HCT116 (cell line): ENCODE measurements at places on chromosomes 13 and 19. TPM values are rescaled to one million over a fixed set of nuclear protein-coding genes. Genes with fewer than 3 reads are reported as not detected.

DNA sequence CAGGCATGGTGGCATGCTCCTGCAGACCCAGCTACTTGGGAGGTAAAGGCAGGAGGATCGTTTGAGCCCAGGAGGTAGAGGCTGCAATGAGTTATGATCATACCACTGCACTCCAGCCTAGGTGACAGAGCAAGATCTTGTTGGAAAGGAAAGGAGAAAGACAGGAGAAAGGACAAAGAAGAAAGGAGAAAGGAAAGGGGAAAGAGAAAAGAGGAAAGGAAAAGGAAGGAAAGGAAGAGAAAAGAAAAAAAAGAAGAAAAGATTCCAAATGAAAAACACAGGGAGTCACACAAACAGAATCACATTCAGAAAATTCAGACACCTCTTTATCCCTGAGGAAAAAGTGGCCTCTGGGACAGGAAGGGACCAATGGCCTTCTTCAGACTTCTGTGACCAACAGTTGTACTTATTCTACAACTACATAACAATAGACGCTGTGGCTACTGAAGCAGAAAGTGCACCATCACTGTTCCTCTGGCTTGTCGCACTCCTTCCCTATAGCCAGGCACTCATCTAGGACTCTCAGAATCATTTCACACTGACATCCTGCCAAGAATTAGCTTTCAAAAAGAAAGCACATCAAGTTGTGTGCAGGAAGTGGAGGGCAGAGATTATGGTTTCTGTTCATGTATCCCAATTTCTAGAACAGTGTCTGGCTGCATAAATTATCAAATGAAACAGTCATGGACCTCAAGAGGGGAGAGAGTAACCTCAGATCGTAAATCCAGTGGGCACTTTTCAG, 5.9 kb downstream of the MTMR6 start:
- no peak overlapping the region for H3K4me3 ChIP-seq
- H3K36me3 ChIP-seq: no peaks in the 10 kb centered on the region
- no peak overlapping the region for H3K27ac ChIP-seq
- DNase-seq: no peak
- peaks cover 7% of the 10 kb centered on the region for H3K4me1 ChIP-seq
- no peaks in the 10 kb centered on the region for H3K27me3 ChIP-seq

- no peak overlapping the region for H3K27ac ChIP-seq
- no peaks in the 10 kb centered on the region for H3K27me3 ChIP-seq
- H3K36me3 ChIP-seq: no peaks in the 10 kb centered on the region; the same call in none of the 2 replicates
- no peak overlapping the region for H3K4me3 ChIP-seq
These were observed 1.4 kb upstream of the ICAM4 start for GRCh38 chr19:10285393-10285792.

DNA sequence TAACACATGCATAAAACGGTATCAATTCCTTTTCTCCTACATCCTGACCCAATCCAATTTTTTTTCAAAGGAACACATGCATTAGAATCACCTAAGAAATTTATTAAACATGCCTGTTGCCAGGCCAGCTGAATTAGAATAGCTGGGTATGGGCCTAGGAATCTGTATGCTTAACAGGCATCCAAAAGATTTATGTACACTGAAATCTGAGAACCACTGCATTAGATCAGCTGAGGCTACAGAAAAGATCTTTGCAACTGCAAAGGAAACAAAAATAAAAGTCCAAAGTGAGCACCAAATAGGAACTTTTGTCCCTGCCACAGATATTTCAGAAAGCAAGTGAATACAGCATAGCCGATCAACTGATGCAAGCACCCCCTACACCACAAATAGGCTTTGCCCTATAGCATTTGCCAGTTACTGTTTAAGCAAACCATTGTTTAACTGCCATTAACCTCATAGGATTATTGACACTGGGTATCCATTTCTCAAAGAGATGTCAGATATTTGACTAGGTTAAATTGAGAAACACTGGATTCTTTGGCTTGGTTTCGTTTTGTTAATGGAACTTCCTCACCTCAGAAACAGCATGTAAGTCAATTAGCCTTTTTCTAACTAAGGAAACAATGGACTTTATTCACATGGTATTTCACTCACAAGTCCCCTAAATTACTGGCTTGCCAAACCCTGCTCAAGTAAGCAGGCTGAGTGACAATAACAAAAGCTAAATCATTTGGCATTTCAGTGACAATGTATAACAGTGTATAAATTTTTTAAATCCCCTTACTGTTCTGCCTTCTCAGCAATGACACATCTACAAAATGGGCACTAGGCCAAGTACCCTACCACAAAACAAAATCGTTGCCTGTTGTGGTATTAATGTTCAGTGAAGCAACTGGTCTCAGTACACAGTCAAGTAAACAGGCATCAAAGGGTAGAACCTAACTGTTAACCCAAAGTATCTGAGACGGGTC, 67.8 kb downstream of the SUCLA2 start:
- no peaks in the 10 kb centered on the region for H3K27me3 ChIP-seq
- H3K4me1 ChIP-seq: no peaks in the 10 kb centered on the region

GRCh38 chr19:55440411-55441105, 2.5 kb downstream of the SHISA7 start:
- no peaks in the 10 kb centered on the region for H3K4me1 ChIP-seq
- H3K27me3 ChIP-seq: peaks cover 19% of the 10 kb centered on the region; the same call in 1 of the 2 replicates
- H3K36me3 ChIP-seq: no peaks in the 10 kb centered on the region

DNA sequence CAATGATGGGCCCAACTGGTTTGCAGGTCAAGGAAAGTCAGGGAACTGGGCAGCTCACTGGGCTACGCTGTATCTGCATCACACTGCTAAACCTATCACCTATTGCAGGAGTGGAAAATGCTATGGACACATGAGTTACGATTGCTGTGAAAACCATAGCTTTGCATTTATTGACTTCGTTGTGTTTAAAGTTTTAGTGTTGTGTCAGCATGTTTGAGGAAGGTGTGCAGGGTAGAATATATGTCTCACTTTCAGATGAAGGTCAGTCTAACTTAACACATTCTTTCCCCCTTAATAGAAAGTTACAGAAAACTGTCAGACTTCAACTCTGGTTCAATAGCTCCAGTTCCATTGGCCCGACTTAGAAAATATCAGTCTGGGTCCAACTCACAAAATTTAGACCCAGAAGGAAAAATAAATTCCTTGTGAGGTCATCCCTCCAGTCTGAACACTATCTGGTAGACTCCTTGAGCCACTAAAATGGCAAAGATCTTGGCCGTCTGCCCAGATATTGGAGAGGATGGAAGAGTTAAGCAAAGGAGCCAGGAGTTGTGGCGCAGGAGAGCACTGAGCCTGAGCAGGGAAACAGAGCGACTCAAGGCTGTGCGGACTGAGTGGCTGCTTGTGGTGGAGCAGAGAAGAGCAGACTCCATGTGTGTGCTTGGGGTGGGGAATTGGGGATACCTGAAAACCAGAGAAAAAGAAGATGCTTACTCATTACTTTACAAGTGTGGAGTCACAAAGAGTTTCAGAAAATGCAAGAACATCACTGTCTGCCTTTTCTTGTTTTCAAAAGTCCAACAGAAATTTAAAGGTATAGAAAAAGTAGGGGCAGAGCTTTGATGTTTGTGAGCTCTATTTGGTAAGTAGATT, 518.5 kb downstream of the FGF9 start:
- H3K36me3 ChIP-seq: no peaks in the 10 kb centered on the region
- H3K27ac ChIP-seq: no peak overlapping the region
- no peak for DNase-seq
- no peaks in the 10 kb centered on the region for H3K27me3 ChIP-seq

DNA sequence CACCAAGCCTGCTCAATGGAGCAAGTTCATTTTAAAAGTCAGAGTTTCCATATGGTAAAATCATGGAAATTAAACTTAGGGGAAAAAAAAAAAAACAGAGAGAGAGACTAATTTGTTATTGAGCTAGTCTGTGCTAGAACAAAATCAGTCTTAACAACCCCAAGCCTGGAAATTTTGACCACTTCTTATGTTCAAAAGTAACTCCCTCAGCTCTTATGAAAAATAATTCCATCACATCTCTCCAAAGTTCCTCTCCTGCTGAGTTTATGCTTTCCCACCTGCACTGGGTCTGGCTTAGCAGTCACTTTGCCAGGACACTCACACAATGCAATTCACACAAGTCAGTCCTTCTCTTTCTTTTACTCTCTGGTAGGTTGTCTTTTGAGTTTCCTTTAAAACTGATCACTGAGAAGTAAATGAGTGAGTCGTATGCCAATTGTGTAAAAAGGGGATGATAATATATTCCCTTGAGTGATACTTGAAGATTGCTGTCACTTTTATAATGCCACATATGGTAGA, 92.6 kb downstream of the ENOX1 start:
- no peak for DNase-seq
- no peak overlapping the region for H3K27ac ChIP-seq

- no peak overlapping the region for H3K27ac ChIP-seq
- no peak overlapping the region for H3K4me3 ChIP-seq
- DNase-seq: no peak
- H3K36me3 ChIP-seq: peaks cover 5% of the 10 kb centered on the region
- no peaks in the 10 kb centered on the region for H3K4me1 ChIP-seq
These were observed 55.1 kb upstream of the C1QTNF9 start for GRCh38 chr13:24254146-24254841.

DNA sequence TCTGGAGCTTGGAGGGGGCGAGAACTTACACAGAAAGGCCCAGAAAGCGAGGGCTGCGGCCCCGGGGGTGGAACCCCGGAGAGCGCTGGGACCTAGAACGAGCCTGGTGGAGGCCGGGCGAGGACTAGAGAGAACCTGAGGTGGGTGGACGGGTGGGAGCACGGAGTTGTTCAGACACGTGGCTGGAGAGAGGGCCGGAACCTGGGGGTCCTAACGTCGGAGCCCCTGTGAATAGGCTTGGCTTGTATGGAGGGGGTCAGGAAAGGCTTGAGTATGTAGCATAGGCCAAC, 383 bp downstream of the ZNF581 start:
- peaks cover 16% of the 10 kb centered on the region; the same call in 1 of the 2 replicates for H3K4me1 ChIP-seq
- peaks cover 10% of the 10 kb centered on the region; the same call in 1 of the 2 replicates for H3K36me3 ChIP-seq
- no peaks in the 10 kb centered on the region for H3K27me3 ChIP-seq
- H3K27ac ChIP-seq: peak overlapping the region; percentile 96

- no peaks in the 10 kb centered on the region for H3K36me3 ChIP-seq
- no peaks in the 10 kb centered on the region for H3K27me3 ChIP-seq
- no peak overlapping the region for H3K4me3 ChIP-seq
- no peaks in the 10 kb centered on the region for H3K4me1 ChIP-seq
These were observed 617.2 kb downstream of the DCT start for GRCh38 chr13:93862259-93862658.

GRCh38 chr13:110561344-110562035, at the start of gene RAB20:
RAB20 (minus strand) TSS chr13:110561722; CDS start chr13:110561519, 203 bp downstream.
- peak; percentile 38 for DNase-seq
- no peaks in the 10 kb centered on the region; the same call in 1 of the 2 replicates for H3K36me3 ChIP-seq
- peaks cover 28% of the 10 kb centered on the region for H3K4me1 ChIP-seq
- peak within 1 kb of the TSS; percentile 87 for H3K27ac ChIP-seq
- no peaks in the 10 kb centered on the region for H3K27me3 ChIP-seq
- peak within 1 kb of the TSS; percentile 67 for H3K4me3 ChIP-seq

DNA sequence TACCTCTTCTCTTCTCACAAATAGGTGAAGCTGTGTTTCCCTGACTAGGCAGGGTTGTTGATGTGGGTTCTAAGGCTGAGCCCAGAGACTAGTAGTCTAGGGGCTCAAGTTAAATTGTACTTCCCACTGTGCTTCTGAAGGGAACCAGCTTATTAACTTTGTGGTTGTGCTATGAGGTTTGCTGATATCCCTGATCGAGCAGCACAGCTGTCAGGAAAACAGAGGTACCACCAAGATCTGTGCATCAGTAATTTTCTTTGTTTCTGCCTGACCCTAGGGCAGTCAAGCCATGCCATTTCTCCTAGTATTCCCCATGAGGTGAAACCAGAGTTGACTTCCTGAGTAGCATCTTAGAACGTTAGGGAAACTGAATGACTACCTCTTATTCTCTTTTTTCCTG, 853.8 kb upstream of the MIR17HG start:
- no peak overlapping the region for H3K4me3 ChIP-seq
- H3K27ac ChIP-seq: no peak overlapping the region
- H3K4me1 ChIP-seq: no peaks in the 10 kb centered on the region

DNA sequence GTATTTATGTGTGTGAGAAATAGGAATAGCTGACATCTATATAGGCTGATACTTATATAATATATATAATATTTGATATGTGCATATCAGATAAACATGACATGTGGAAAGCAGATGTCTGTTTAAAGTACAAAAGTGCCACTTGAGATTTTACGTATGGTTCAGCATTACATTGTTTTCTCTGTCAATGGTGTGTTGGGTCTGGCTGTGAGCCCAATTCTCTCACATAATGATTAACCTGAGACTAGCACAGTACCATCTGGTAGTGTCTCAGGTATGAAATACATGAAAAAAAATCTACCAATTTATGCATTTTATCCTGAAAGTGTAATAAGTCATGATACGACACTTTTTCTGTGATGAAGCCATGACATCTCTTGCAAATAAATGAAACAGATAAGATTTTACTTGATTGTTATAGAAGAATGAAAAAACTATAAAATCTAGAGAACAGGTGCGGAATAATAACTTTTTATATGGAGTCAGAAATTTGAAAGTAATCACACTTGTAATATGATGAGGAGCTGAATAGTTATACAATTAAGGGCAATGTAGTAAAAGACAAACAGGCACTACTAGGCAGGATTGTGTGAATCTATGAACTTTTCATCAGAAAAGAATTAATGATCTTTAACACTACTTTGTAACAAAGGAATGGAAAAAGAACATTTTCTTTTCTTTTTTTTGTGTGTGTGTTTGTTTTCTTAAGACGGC, 1405.0 kb downstream of the OLFM4 start:
- no peak for DNase-seq
- H3K4me1 ChIP-seq: no peaks in the 10 kb centered on the region
- no peaks in the 10 kb centered on the region for H3K36me3 ChIP-seq
- no peak overlapping the region for H3K27ac ChIP-seq
- no peak overlapping the region for H3K4me3 ChIP-seq
- H3K27me3 ChIP-seq: no peaks in the 10 kb centered on the region

- no peaks in the 10 kb centered on the region for H3K36me3 ChIP-seq
- peak within 1 kb of the TSS; percentile 79; the same call in 1 of the 2 replicates for H3K27ac ChIP-seq
- no peaks in the 10 kb centered on the region for H3K27me3 ChIP-seq
- no peak for DNase-seq
- H3K4me1 ChIP-seq: peaks cover 39% of the 10 kb centered on the region
- no peak within 1 kb of the TSS for H3K4me3 ChIP-seq
These were observed at the start of gene ITGBL1 for GRCh38 chr13:101452519-101453485. ITGBL1 (plus strand) TSS chr13:101452675; CDS start chr13:101452834, 159 bp downstream.

DNA sequence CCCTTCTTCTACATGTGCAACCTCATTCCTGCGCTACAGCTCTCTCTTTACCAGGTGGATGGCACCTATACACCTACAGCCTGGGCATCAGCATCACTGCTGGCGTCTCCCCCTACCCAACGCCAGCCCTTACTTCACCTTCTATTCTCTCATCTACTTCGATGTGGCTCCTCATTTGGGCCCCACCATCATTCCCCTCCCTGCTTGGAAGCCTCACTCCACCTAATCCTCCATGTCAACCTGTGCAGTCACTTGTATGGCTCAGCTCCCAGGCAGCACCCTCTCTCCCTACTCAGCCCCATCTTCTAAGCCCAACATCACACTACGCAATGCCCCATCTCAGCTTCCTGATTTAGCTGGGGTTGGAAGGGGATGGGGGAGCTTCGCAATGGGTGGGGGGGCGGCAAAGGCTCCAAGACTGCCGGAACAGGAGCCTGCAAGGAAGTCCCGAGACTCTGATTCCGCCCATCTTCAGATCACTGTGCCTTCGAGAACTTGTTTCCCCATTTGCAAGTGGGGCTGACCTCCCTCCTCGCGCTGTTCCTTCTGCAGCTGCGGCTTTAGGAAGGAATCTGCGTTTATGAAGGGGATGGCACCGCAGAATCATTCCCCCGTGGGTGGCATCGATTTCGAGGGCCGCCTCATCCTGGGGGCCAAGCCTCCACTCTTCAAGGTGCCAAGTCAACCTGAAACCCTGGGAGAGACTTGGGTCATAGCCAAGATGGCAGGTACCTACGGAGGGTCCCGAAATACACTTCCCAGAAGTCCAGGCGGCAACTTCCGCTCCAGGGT, 913 bp downstream of the MZF1 start:
- peaks cover 14% of the 10 kb centered on the region; the same call in 1 of the 2 replicates for H3K36me3 ChIP-seq
- no peaks in the 10 kb centered on the region for H3K27me3 ChIP-seq
- no peak for DNase-seq
- peak overlapping the region; percentile 91 for H3K27ac ChIP-seq
- H3K4me1 ChIP-seq: peaks cover 28% of the 10 kb centered on the region
- peak overlapping the region; percentile 78 for H3K4me3 ChIP-seq

ACP7 gene
- total RNA-seq: 4.7 TPM

OR7A10 gene
- not detected for total RNA-seq
